ENCODE measurements at places on chromosomes 4 and X. TPM values are rescaled to one million over a fixed set of nuclear protein-coding genes. Genes with fewer than 3 reads are reported as not detected.

Gene MTNR1A
- 1.3 TPM for total RNA-seq

Gene ADH6
- total RNA-seq: 17.6 TPM

Gene HHIP
- total RNA-seq: 5.9 TPM

Gene SERPINA7
- 0.62 TPM for total RNA-seq

Gene PAGE1
- not detected for total RNA-seq

Gene CTAG2
- total RNA-seq: not detected

Gene ADAMTS3
- total RNA-seq: 0.29 TPM

Gene VEGFD
- total RNA-seq: 1.2 TPM

Gene SGCB
- 23.7 TPM for total RNA-seq

Gene STAP1
- 0.37 TPM for total RNA-seq

Gene PNCK
- 1.9 TPM for total RNA-seq

Gene CSAG2
- not detected for total RNA-seq

Gene UCP1
- total RNA-seq: not detected

Gene OCIAD2
- total RNA-seq: 55.7 TPM

Gene PRPS1
- 20.3 TPM for total RNA-seq

GRCh38 chr4:40838742-40839141, 89.0 kb downstream of the NSUN7 start:
- H3K27me3 ChIP-seq: no peaks in the 10 kb centered on the region
- H3K27ac ChIP-seq: no peak overlapping the region
- no peak overlapping the region for H3K4me3 ChIP-seq
- no peaks in the 10 kb centered on the region for H3K4me1 ChIP-seq

GRCh38 chr4:14177987-14178386, 550.5 kb upstream of the BOD1L1 start:
- no peak for DNase-seq
- H3K27ac ChIP-seq: no peak overlapping the region
- H3K36me3 ChIP-seq: no peaks in the 10 kb centered on the region
- H3K4me3 ChIP-seq: no peak overlapping the region
- H3K4me1 ChIP-seq: no peaks in the 10 kb centered on the region
- H3K27me3 ChIP-seq: no peaks in the 10 kb centered on the region

DNA sequence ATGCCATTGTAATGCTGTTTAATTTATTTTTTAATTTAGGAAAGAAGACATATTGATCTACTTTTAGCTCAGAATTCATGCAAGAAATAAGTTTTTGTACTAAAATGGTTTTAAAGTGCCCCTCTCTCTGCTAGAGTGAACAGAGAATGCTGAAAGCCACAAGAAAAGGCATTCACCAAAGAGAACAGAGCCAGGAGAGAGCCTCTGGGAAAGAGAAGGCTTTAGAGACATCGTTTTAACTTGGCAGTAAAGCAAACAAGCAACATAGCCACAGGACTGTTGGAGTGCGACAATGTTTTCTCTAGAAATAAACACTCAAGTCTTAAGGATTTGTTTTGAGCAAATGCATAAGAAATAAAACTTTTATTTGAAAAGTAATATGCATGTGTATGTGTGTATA, 484.1 kb upstream of the CPEB2 start:
- H3K36me3 ChIP-seq: no peaks in the 10 kb centered on the region
- no peak overlapping the region for H3K4me3 ChIP-seq
- no peaks in the 10 kb centered on the region for H3K4me1 ChIP-seq
- no peak for DNase-seq
- H3K27ac ChIP-seq: no peak overlapping the region

GRCh38 chr4:7984286-7984925, 44.7 kb upstream of the AFAP1 start:
- no peaks in the 10 kb centered on the region for H3K27me3 ChIP-seq
- H3K36me3 ChIP-seq: no peaks in the 10 kb centered on the region

DNA sequence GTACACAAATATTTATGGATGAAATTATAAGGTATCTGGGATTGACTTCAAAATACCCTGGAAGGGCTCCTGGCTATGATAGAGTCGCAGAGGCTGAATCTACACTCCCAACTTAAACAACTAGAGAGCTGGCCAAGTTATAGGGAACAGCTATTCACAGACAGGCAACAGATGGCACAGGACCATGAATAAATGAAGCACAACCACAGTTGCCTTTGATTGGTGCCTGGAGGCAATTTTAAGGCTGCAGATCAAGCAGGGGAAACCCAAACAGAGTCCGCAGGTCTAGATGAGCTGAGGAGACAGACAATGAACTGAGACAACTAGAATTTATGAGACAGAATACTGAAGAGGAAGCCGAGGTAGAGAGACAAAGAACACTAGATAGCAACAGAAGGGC, 155.9 kb downstream of the EVC2 start:
- H3K27me3 ChIP-seq: no peaks in the 10 kb centered on the region
- no peak overlapping the region for H3K27ac ChIP-seq
- DNase-seq: no peak

- no peaks in the 10 kb centered on the region for H3K36me3 ChIP-seq
- no peak for DNase-seq
- no peaks in the 10 kb centered on the region for H3K27me3 ChIP-seq
- H3K27ac ChIP-seq: no peak overlapping the region
These were observed 456.5 kb upstream of the ADGRL3 start for GRCh38 chr4:60743654-60744053.

- no peaks in the 10 kb centered on the region for H3K27me3 ChIP-seq
- H3K4me3 ChIP-seq: no peak overlapping the region
- H3K36me3 ChIP-seq: no peaks in the 10 kb centered on the region
- DNase-seq: no peak
- H3K4me1 ChIP-seq: no peaks in the 10 kb centered on the region
- no peak overlapping the region for H3K27ac ChIP-seq
These were observed 10.5 kb upstream of the ZNF330 start for GRCh38 chr4:141210168-141210567.

GRCh38 chr4:121472937-121473721, 92.3 kb upstream of the QRFPR start:
- H3K27ac ChIP-seq: no peak overlapping the region
- H3K36me3 ChIP-seq: no peaks in the 10 kb centered on the region
- DNase-seq: no peak
- H3K27me3 ChIP-seq: no peaks in the 10 kb centered on the region

DNA sequence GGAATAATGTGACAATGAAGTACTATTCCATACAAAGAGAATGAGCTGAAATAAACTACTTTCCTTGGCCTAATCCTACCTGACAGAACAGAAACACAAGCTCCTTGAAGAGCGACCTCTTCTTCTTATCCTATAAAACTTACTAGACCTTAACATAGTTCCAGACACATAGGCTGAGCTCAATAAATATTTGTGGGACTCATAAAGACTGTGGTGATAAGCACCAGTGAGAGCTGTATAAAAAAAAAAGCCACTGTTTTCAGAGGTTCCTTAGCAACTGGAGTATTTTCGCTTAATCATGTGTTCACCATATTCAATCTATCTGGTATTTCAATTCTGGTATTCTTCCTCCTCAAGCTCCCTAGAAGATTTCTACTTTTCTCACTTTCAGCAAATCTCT, 1129.6 kb downstream of the STPG2 start:
- no peaks in the 10 kb centered on the region for H3K27me3 ChIP-seq
- H3K4me1 ChIP-seq: no peaks in the 10 kb centered on the region
- DNase-seq: no peak
- H3K4me3 ChIP-seq: no peak overlapping the region
- no peaks in the 10 kb centered on the region for H3K36me3 ChIP-seq

DNA sequence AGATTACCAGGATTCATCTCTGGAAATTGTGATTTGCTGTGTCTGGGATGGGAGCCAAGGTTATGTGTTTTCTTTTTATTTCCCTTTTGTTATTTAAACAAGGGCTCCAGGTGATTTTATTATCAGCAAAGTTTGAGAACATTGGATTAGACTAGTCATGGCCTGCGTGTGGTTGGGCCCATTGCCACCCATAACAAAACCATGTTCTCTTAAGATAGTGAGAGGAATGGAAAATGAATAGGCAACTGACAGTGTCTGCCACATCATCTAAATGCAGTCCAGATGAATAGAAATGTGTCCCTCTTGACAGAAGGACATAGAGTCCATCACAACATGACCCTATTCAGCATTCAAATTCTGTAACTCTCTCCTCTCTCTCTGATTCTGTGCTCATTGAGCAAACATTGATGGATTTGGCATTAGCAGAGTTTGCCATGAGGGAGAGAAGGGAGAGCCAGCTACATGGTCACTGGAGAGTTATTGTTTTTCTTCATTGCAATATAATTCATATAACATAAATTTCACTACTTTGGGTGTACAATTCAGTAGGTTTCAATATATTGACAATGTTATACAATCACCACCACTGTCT, 11.7 kb downstream of the XK start:
- no peaks in the 10 kb centered on the region for H3K4me1 ChIP-seq
- no peak overlapping the region for H3K27ac ChIP-seq

GRCh38 chr4:87007528-87008446, 73.0 kb downstream of the AFF1 start:
- DNase-seq: peak; percentile 79
- peaks cover 9% of the 10 kb centered on the region for H3K4me1 ChIP-seq

GRCh38 chr4:145048817-145049216, 49.2 kb downstream of the ANAPC10 start:
- DNase-seq: no peak
- no peaks in the 10 kb centered on the region for H3K36me3 ChIP-seq
- no peaks in the 10 kb centered on the region for H3K4me1 ChIP-seq
- H3K27me3 ChIP-seq: no peaks in the 10 kb centered on the region
- H3K27ac ChIP-seq: no peak overlapping the region

- H3K4me3 ChIP-seq: no peak overlapping the region
- no peaks in the 10 kb centered on the region for H3K27me3 ChIP-seq
- DNase-seq: no peak
- H3K4me1 ChIP-seq: no peaks in the 10 kb centered on the region
These were observed 819.8 kb upstream of the PCDH7 start for GRCh38 chr4:29900336-29900735.

GRCh38 chr4:164614999-164615398, 138.9 kb upstream of the SMIM31 start:
- H3K27ac ChIP-seq: no peak overlapping the region
- H3K27me3 ChIP-seq: no peaks in the 10 kb centered on the region
- no peak overlapping the region for H3K4me3 ChIP-seq
- H3K4me1 ChIP-seq: no peaks in the 10 kb centered on the region
- DNase-seq: no peak

DNA sequence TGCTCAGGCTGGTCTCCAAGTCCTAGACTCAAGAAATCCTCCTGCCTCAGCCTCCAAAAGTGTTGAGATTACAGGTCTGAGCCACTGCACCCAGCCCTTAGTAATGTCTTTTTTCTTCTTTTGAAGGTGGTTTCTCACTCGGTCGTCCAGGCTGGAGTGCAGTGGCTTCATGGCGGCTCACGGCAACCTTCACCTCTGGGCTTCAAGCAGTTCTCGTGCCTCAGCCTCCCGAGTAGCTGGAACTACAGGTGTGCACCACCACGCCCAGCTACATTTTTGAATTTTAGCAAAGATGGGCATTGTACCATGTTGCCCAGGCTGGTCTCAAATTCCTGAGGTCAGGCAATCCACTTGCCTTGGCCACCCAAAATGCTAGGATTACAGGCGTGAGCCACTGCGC, 32.3 kb upstream of the ASMTL start:
- no peak overlapping the region for H3K27ac ChIP-seq
- DNase-seq: no peak
- no peaks in the 10 kb centered on the region for H3K4me1 ChIP-seq
- no peaks in the 10 kb centered on the region for H3K27me3 ChIP-seq

GRCh38 chr4:32169841-32170240, 1449.7 kb downstream of the PCDH7 start:
- no peaks in the 10 kb centered on the region for H3K4me1 ChIP-seq
- DNase-seq: no peak
- H3K4me3 ChIP-seq: no peak overlapping the region
- no peaks in the 10 kb centered on the region for H3K27me3 ChIP-seq

GRCh38 chr4:38957261-38957815, 74.9 kb downstream of the TMEM156 start:
- no peaks in the 10 kb centered on the region for H3K4me1 ChIP-seq
- no peak for DNase-seq
- H3K27me3 ChIP-seq: no peaks in the 10 kb centered on the region
- H3K4me3 ChIP-seq: no peak overlapping the region

- no peaks in the 10 kb centered on the region for H3K36me3 ChIP-seq
- no peak overlapping the region for H3K27ac ChIP-seq
- H3K4me1 ChIP-seq: no peaks in the 10 kb centered on the region
- no peak for DNase-seq
- H3K4me3 ChIP-seq: no peak overlapping the region
- no peaks in the 10 kb centered on the region for H3K27me3 ChIP-seq
These were observed 282.5 kb downstream of the TMA16 start for GRCh38 chr4:163776957-163777356.

DNA sequence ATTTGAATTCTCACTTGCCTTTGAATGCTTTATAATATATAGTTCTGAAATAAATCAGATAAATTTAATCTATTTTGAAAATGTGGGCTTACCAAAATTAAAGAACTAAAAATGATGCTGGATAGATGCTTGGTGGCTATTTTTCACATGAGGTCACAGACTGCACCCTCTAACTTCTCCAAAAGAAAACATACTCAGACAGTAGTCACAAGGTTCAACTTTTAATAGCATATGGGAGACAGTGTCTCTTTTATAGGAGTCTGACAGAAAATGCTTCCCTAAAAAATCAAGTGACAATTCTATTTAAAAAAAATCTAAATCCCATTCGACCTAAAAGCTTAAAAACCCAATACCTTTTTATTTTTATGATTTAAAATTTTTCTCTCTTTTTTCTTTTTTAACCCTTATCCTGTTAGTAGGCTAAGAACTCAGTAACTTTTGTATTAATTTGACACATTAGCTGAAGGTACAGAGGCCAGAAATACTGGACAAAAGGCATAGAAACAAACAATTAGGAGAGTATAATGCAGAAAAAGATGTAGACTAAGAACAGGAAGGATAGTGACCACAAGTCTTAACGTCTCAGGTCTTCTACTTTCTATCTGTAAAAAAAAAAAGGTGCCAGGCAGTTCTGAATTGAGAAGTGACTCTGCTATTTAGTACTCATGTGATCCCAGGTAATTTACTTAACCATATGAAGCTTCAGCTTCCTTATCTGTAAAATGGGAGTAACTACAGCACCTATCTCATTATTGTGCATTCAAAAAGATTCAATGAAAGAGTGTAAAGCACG, 7.6 kb downstream of the TIGD4 start:
- no peak overlapping the region for H3K27ac ChIP-seq
- DNase-seq: no peak
- no peaks in the 10 kb centered on the region for H3K4me1 ChIP-seq
- H3K36me3 ChIP-seq: no peaks in the 10 kb centered on the region
- no peak overlapping the region for H3K4me3 ChIP-seq

- H3K36me3 ChIP-seq: no peaks in the 10 kb centered on the region
- no peaks in the 10 kb centered on the region for H3K27me3 ChIP-seq
- H3K4me1 ChIP-seq: no peaks in the 10 kb centered on the region
- DNase-seq: no peak
- no peak overlapping the region for H3K27ac ChIP-seq
These were observed 43.2 kb downstream of the KIT start for GRCh38 chr4:54700986-54701385.

DNA sequence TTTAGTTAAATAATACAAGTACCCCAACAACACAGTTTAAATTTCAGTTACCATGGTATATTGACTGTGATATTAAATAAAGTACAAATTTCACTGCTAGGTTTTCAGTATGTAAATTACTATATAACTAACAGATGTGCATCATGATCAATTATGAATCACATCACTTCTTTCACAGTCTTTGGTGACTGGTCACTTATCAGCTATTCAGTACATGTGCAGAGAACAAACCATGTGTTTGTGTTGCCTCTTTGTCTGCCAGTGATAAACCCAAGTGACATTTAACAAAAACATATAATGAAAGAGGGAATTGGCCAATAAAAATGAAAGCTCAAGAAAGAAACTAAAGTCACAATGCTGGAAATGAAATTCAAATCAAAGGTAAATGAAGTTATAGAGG, 249.3 kb downstream of the CHIC1 start:
- H3K36me3 ChIP-seq: no peaks in the 10 kb centered on the region
- H3K27ac ChIP-seq: no peak overlapping the region
- H3K4me1 ChIP-seq: no peaks in the 10 kb centered on the region
- DNase-seq: no peak
- no peaks in the 10 kb centered on the region for H3K27me3 ChIP-seq
- H3K4me3 ChIP-seq: no peak overlapping the region
